ENCODE measurements at places on chromosomes 12 and 14.

GRCh38 chr14:45426685-45427282, 173.8 kb upstream of the MIS18BP1 start:
- DNase-seq: peak; percentile 30

DNA sequence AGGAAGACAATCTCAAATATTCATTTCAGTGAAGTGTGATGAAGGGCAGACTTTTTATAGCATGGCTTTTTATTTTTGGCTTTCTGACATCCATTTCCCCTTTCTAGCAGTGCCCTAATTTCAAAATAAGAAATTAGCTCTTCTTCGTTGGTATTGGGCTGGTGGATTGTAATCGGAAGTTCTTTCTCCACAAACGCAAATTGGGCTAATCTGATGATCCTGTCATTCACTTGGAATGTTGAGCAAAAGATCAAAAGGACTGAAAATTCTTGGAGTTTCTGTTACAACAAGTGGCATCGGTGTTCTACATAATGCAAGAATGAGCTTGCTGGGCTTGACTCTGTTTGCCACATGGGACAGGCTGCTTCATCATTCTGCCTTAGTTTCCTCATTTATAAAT, 1182.8 kb downstream of the FLRT2 start:
- no peak for DNase-seq

GRCh38 chr12:44812062-44812461, 64.1 kb downstream of the NELL2 start:
- no peak for DNase-seq

GRCh38 chr12:115362339-115362976, 678.5 kb upstream of the TBX3 start:
- DNase-seq: no peak

DNA sequence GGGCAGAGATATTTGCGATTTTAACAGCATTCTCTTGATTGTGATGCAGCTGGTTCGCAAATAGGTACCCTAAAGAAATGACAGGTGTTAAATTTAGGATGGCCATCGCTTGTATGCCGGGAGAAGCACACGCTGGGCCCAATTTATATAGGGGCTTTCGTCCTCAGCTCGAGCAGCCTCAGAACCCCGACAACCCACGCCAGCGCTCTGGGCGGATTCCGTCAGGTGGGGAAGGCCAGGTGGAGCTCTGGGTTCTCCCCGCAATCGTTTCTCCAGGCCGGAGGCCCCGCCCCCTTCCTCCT, 271 bp upstream of the PSEN1 start:
- DNase-seq: no peak

All from DMS153 (cell line).